Esophagus (tissue), 2 donors: ENCODE measurements at places on chromosomes 3 and 15. TPM values are rescaled to one million over a fixed set of nuclear protein-coding genes. Genes with fewer than 3 reads are reported as not detected.

Gene PEX5L
- not detected for polyA plus RNA-seq

Gene EHHADH
- 2.4 TPM for polyA plus RNA-seq

Gene SETD2
- polyA plus RNA-seq, result 11.7 TPM

Gene MAP1A
- 0.78 TPM for polyA plus RNA-seq

Gene TICRR
- polyA plus RNA-seq, result 4.4 TPM
